ENCODE measurements at places on chromosomes 7 and 10.

- DNase-seq: no peak
Measured at GRCh38 chr7:105617280-105618015, 36.2 kb upstream of the EFCAB10 start.

GRCh38 chr10:31479752-31480151 lies 160.7 kb downstream of the ZEB1 start:
- no peak for DNase-seq

DNA sequence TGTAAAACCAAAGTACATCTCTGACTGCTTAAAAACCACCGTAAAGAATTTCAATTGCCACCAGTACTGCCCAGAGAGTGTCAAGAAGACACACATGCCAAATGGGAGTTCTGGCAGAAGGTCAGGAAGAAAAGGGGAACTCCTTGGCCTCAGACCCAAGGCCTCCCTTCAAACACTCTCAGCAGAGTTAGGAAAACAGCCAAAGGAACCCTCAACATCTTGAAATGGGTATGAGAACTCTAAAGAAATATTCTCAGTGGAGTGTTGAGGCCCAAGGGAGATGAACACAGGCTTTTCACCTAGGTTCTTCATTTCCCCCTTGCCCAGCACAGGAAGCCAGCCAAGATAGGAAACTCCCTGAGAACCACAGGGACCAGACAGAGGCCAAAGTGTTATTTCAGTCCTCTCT lies 96.1 kb upstream of the ASAH2 start:
- no peak for DNase-seq

DNA sequence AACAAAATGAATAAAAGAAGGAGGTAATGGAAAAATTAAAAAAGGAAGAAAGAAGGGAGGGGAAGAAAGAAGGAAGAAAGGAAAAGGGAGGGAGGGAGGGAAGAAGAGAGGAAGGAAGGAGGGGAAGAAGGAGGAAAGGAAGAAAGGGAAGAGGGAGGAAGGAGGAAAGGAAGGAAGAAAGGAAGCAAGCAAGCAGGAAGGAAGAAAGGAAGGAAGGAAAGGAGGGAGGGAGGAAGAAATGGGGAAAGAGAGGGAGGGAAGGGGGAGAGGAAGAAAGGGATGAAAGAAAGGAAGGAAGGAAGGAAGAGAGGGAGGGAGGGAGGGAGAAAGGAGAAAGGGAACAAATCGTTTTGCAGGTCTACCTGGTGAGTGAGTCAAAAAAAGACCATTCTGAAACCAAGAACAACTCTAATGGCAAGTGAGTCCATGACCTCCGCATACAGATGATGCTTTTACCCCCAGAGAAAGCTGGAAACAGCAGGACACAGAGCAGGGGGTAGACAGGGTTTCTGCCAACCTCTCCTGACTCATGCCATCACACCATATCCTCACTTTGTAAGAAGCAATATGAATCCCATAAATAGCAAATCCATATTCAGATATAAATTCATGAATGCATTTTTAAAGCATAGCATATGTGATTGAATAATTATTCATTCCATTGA lies 1112.9 kb upstream of the AUTS2 start:
- no peak for DNase-seq

GRCh38 chr7:22681852-22682657 lies 44.9 kb upstream of the IL6 start:
- DNase-seq: no peak

DNA sequence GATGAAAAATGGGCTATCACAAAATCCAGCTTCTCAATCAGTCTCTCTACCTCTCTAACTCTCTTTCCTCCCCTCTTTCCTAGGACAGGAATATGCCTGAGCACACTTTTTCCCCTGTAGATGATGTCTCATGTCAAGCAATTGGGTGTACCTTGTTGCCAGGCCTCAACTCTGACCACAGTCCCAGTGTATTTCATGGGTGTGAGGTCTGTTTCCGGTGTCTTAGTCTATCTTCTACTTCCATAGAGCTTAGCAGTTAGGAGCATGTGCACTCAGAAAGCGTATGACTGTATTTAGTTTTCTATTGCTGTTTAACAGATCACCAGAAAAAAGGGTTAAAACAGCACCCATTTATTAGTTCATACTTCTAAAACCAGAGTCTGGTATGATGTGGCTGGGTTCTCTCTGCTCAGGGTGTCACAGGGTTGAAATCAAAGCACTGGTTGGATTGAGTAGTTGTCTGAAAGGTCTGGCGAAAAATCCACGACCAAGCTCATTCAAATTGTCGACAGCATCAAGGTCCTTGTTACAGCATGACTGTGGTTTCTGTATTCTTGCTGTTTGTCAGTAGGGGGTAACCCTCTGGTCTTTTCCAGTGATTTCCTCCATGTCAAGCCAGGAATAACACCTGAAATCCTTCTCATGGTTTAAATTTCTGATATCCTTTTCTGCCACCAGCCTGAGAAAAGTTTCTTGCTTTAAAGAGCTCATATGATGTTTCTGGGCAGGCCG lies 130.0 kb downstream of the THSD7A start:
- no peak for DNase-seq

DNA sequence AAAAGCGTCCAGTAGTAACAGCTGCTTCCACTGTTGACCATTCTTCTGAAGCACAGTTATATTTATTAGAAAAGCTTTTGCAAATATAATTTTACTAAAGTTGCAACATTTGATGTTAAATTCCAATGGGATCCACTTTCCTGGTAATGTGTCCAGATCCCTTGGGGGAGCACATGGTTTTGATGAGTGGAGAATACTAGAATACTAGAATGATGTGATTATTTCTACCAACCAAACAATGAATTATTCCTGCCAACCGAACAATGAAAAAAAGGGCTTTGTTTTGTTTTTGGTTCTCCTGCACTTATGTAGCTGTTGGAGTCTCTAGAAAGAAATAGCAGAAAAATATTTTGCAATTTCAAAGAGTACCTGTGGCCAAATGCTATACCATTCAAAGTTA lies 59.1 kb downstream of the BPGM start:
- no peak for DNase-seq

DNA sequence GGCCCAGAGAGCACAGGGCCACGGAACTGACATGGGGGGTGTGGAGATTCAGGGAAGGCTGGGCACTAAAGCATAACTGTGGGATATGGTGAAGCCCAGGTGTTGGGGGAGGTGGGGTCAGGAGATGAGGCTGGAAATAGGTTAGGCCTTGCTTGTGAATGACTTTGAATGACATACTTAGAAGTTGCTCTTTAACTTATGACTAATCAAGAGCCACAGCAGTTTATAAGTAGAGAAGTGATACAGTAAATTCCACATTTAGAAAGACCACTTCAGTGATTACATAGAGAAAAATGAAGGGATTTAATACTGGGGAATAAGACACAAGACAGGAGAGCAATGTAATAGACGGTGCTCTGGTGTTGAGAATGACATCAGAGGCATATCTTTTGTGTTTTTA lies 120.8 kb upstream of the SEC61G start:
- no peak for DNase-seq

DNA sequence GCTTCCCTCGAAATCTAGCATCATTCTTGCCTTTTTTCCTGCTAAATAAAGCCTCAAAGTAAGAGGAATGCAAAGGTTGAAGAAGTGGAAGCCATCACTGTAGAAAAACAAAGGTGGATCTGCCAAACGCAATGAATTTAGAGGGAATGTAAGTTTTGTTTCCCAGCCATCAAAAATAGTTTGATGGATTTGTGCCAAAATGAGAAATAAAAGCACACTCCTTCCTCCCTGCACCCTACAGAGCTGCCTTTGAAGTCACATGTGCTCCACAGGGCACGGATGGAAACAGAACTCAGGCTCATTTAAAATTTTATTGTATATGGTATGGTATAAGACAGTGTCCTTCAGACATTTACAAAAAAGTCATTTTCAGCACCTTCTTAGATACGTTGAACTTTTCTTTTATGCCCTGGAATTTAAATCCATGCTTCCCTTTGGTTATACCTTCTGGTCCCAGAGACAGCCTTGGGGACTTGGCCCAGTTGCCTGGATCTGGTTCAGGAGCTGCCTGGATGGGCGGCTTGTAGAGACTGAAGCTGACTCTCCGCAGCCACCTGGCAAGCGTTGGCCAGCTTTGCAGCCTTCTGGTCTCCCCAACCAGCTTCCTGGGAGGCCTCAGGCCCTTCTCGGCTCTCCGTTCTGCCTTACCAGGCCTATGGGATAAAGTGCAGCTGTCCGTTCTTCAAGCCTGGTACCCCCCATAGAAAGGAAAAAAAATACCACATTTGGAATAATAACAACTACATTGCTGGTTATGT lies 228.5 kb upstream of the NEBL start:
- DNase-seq: no peak

GRCh38 chr7:128302139-128302538 lies 41.6 kb downstream of the RBM28 start:
- no peak for DNase-seq

- DNase-seq: no peak
Measured at GRCh38 chr10:13857451-13857850, 270.7 kb downstream of the PRPF18 start.
